Neuronal stem cell (in vitro differentiated cells): ENCODE measurements at places on chromosomes 4 and X.

- no peak overlapping the region for H3K27ac ChIP-seq
- no peak for DNase-seq
- no peaks in the 10 kb centered on the region for H3K36me3 ChIP-seq
- no peaks in the 10 kb centered on the region for H3K27me3 ChIP-seq
- H3K4me3 ChIP-seq = no peak overlapping the region
Observed at GRCh38 chr4:55277011-55277410, 69.0 kb upstream of the SRD5A3 start.

DNA sequence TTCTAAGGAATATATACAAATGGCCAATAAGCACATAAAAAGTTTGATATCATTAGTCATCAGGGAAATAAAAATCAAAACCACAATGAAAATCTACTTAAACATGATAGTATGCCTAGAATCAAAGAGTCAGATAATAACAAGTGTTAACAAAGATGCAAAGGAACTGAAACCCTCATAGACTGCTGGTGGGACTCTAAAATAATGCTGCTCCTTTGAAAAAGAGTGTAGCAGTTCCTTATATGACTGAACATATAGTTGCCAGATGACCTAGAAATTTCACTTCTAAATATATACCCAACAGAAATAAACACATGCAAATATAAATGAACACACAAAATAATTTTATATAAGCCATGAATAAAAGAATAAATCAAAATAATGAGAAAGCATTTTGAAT lies 205.1 kb upstream of the CTSO start:
- no peak for DNase-seq
- no peaks in the 10 kb centered on the region for H3K27me3 ChIP-seq
- no peaks in the 10 kb centered on the region for H3K4me1 ChIP-seq
- H3K36me3 ChIP-seq = no peaks in the 10 kb centered on the region

GRCh38 chrX:132740316-132741123 lies 217.9 kb downstream of the HS6ST2 start:
- no peak overlapping the region for H3K4me3 ChIP-seq
- no peaks in the 10 kb centered on the region for H3K36me3 ChIP-seq
- H3K4me1 ChIP-seq = peaks cover 24% of the 10 kb centered on the region
- peak overlapping the region; percentile 53 for H3K27ac ChIP-seq
- H3K27me3 ChIP-seq = no peaks in the 10 kb centered on the region

DNA sequence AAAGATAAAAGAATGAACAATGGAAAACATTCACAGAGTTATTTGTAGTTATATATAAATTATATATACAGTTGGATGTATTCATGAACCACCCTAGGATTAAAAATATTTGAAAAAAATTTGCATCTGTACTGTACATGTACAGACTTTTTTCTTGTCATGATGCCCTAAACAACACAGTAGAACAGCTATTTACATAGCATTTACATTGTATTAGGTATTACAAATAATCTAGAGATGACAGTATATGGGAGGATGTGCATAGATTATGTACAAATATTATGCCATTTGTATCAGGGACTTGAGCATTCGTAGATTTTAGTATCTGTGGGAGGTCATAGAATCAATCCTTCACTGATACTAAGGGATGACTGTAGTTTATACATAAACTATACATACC lies 44.8 kb downstream of the GSTCD start:
- H3K27me3 ChIP-seq = no peaks in the 10 kb centered on the region
- no peak overlapping the region for H3K4me3 ChIP-seq
- H3K36me3 ChIP-seq = no peaks in the 10 kb centered on the region
- H3K4me1 ChIP-seq = peaks cover 1% of the 10 kb centered on the region
- no peak overlapping the region for H3K27ac ChIP-seq

DNA sequence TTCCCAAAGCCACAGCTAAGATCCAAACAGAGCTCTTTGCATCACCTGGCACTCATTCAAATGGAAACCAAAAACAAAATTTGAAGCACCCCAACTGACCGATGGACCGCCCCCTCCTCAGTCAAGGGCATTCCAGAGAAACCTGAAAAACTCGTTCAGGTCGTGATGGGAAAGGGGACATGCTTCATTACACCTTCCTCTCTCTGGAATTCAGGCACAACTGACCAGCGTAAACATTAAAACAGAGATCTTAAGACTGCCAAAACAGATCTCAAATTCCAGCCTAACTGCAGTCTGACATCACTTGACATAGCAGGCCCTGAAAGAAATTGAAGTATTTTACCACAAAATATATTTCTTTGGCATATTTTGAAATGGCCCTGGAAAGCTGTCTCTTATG lies 28.5 kb downstream of the PTTG2 start:
- no peak overlapping the region for H3K27ac ChIP-seq
- DNase-seq = no peak
- no peaks in the 10 kb centered on the region for H3K36me3 ChIP-seq
- no peaks in the 10 kb centered on the region for H3K27me3 ChIP-seq

- no peak overlapping the region for H3K4me3 ChIP-seq
- no peak for DNase-seq
- no peaks in the 10 kb centered on the region for H3K4me1 ChIP-seq
Observed at GRCh38 chr4:85209161-85209560, 242.7 kb upstream of the WDFY3 start.

- no peak overlapping the region for H3K4me3 ChIP-seq
- no peaks in the 10 kb centered on the region for H3K27me3 ChIP-seq
- DNase-seq = no peak
- peaks cover 11% of the 10 kb centered on the region for H3K4me1 ChIP-seq
Observed at GRCh38 chr4:41887821-41888686, 47.2 kb upstream of the TMEM33 start.

- no peaks in the 10 kb centered on the region for H3K36me3 ChIP-seq
- no peaks in the 10 kb centered on the region for H3K4me1 ChIP-seq
- H3K4me3 ChIP-seq = no peak overlapping the region
- H3K27me3 ChIP-seq = no peaks in the 10 kb centered on the region
- no peak for DNase-seq
- no peak overlapping the region for H3K27ac ChIP-seq
Observed at GRCh38 chr4:186255122-186255521, 10.9 kb upstream of the F11 start.

DNA sequence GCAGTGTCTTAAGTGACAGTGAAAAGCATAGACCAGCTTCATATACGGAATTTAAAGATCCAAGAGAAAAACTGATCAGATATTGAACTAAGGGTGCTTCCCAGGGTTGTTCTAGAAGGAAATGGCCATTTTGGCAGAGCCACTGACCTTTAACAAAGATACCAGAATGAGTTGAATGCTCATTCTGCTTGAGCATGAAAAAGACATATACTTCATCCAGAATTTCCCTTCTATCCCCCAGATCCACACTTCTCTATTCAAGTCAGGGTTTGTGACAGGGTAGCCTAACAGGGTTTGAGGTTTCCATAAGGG lies 45.6 kb upstream of the FAM9C start:
- no peaks in the 10 kb centered on the region for H3K36me3 ChIP-seq
- H3K27ac ChIP-seq = no peak overlapping the region
- H3K4me1 ChIP-seq = no peaks in the 10 kb centered on the region
- no peak for DNase-seq

- H3K27ac ChIP-seq = no peak overlapping the region
- no peaks in the 10 kb centered on the region for H3K36me3 ChIP-seq
- H3K4me1 ChIP-seq = no peaks in the 10 kb centered on the region
- no peak overlapping the region for H3K4me3 ChIP-seq
- H3K27me3 ChIP-seq = no peaks in the 10 kb centered on the region
Observed at GRCh38 chr4:44965435-44966095, 239.2 kb upstream of the GNPDA2 start.

- H3K27me3 ChIP-seq = peaks cover 3% of the 10 kb centered on the region
- H3K27ac ChIP-seq = no peak overlapping the region
- no peaks in the 10 kb centered on the region for H3K4me1 ChIP-seq
- H3K36me3 ChIP-seq = no peaks in the 10 kb centered on the region
Observed at GRCh38 chrX:12877386-12877785, 10.5 kb downstream of the TLR7 start.

DNA sequence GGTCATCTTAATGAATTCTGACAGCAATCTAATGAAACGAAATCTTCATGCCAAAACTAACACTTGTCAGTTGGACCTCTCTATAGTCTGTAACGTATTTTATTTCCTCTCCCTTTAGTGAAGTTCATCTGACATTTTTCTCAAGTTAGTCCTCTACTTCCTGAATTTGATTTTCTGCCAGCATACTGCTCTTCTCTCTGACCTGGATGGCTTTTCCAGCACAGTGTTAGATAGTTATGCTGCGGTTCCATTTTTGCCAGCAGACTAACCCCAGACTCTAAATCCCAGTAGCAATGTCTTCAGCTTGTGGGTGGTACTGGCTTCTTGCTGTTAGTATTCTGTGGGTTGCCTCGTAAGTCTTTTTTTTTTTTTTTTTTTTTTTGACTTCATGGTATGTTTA lies 146.7 kb upstream of the VEGFC start:
- no peak overlapping the region for H3K27ac ChIP-seq
- H3K27me3 ChIP-seq = no peaks in the 10 kb centered on the region
- no peaks in the 10 kb centered on the region for H3K4me1 ChIP-seq
- no peaks in the 10 kb centered on the region for H3K36me3 ChIP-seq
- DNase-seq = no peak

- H3K36me3 ChIP-seq = no peaks in the 10 kb centered on the region
- no peak for DNase-seq
- no peak overlapping the region for H3K4me3 ChIP-seq
- no peak overlapping the region for H3K27ac ChIP-seq
- no peaks in the 10 kb centered on the region for H3K27me3 ChIP-seq
- no peaks in the 10 kb centered on the region for H3K4me1 ChIP-seq
Observed at GRCh38 chr4:85607624-85608023, 132.7 kb downstream of the ARHGAP24 start.

GRCh38 chr4:123578276-123579029 lies 181.9 kb downstream of the SPRY1 start:
- no peak for DNase-seq
- no peaks in the 10 kb centered on the region for H3K27me3 ChIP-seq
- H3K4me1 ChIP-seq = no peaks in the 10 kb centered on the region
- no peaks in the 10 kb centered on the region for H3K36me3 ChIP-seq

GRCh38 chrX:106980952-106981626 lies 18.9 kb downstream of the MORC4 start:
- no peaks in the 10 kb centered on the region for H3K4me1 ChIP-seq
- H3K4me3 ChIP-seq = no peak overlapping the region
- H3K36me3 ChIP-seq = peaks cover 4% of the 10 kb centered on the region

DNA sequence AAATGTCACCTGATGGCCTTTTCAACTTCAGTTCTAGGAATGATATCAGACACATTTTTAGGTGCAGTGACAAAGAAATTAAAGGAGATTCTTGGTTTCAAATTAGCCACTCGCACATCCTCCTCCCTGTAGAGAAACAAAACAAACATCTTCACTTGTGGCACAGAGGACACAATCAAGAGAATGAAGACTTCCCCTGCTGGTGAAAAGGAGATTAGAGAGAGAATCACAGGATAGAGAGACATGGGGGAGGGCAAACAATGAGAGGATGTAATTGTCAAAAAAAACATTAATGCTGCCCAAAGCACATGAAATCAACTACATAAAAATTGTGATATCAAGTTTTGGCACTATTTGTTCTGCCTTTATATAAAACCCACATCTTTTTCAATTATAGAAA lies 34.5 kb downstream of the ACE2 start:
- no peaks in the 10 kb centered on the region for H3K27me3 ChIP-seq
- no peak overlapping the region for H3K4me3 ChIP-seq
- no peak for DNase-seq
- H3K36me3 ChIP-seq = no peaks in the 10 kb centered on the region

GRCh38 chrX:2894885-2895292 lies 34.2 kb downstream of the ARSD start:
- H3K27me3 ChIP-seq = no peaks in the 10 kb centered on the region
- H3K4me3 ChIP-seq = no peak overlapping the region
- H3K4me1 ChIP-seq = peaks cover 15% of the 10 kb centered on the region
- H3K36me3 ChIP-seq = no peaks in the 10 kb centered on the region
- no peak for DNase-seq

- no peaks in the 10 kb centered on the region for H3K27me3 ChIP-seq
- no peaks in the 10 kb centered on the region for H3K4me1 ChIP-seq
Observed at GRCh38 chr4:151029537-151029936, 14.5 kb upstream of the LRBA start.

DNA sequence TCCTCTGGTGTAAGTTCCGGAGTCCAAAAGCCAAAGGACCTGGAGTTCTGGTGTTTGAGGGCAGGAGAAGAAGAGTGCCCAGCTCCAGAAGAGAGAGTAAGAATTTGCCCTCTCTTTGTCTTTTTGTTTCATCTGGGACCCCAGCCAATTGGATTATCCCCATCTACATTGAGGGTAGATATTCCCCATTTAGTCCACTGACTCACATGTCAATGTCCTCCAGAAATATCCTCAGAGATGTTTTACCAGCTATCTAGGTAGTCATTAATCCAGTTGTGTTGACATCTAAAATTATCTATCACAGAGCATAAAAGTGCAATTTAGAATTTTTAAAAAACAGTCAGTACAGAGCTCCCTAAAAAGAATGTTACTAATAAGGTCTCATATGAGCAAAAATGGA lies 132.9 kb upstream of the TMEM47 start:
- no peak overlapping the region for H3K27ac ChIP-seq
- H3K27me3 ChIP-seq = peaks cover 4% of the 10 kb centered on the region
- H3K4me3 ChIP-seq = no peak overlapping the region
- DNase-seq = no peak

GRCh38 chrX:76919761-76920160 lies 492.3 kb downstream of the MAGEE1 start:
- H3K27ac ChIP-seq = no peak overlapping the region
- no peaks in the 10 kb centered on the region for H3K27me3 ChIP-seq
- H3K4me1 ChIP-seq = no peaks in the 10 kb centered on the region

GRCh38 chrX:16873106-16873505 lies 2.9 kb upstream of the RBBP7 start:
- H3K4me1 ChIP-seq = no peaks in the 10 kb centered on the region
- H3K27ac ChIP-seq = no peak overlapping the region
- no peaks in the 10 kb centered on the region for H3K27me3 ChIP-seq
- peaks cover 9% of the 10 kb centered on the region for H3K36me3 ChIP-seq
- no peak overlapping the region for H3K4me3 ChIP-seq

GRCh38 chr4:145498430-145498829 lies 16.8 kb downstream of the SMAD1 start:
- H3K4me3 ChIP-seq = no peak overlapping the region
- no peak overlapping the region for H3K27ac ChIP-seq
- no peak for DNase-seq
- no peaks in the 10 kb centered on the region for H3K27me3 ChIP-seq

DNA sequence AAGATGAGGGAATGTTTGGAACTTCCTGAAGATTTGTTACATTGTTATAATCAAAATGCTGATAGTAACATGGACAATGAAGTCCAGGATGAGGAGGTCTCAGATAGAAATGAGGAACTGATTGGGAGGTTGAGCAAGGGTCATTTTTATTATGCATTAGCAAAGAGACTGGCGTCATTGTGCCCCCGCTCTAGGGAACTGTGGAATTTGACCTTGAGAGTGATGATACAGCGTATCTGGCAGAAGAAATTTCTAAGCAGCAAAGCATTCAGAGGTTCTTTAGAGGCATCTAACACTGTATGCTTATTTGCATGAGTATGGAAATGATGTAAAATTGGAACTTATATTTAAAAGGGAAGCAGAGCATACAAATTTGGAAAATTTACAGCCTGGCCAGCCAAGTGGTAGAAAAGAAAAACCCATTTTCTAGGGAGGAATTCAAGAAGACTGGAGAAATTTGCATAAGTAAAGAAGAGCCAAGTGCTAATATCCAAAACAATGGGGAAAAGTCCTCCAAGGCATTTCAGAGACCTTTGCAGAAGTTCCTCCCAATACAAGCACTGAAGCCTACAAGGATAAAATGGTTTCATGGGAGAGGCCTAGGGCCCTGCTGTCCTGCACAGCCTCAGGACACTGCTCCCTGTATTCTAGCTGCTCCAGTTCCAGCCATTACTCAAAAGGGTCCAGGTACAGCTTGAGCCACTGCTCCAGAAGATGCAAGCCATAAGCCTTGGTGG lies 483.0 kb upstream of the NDST4 start:
- H3K4me1 ChIP-seq = peaks cover 5% of the 10 kb centered on the region
- H3K27me3 ChIP-seq = no peaks in the 10 kb centered on the region
- no peaks in the 10 kb centered on the region for H3K36me3 ChIP-seq
- H3K4me3 ChIP-seq = no peak overlapping the region
- no peak overlapping the region for H3K27ac ChIP-seq
